ENCODE measurements at places on chromosomes 6 and 20.
A peak's percentile ranks its signal among the peaks of the same experiment; 100 is the strongest.

GRCh38 chr6:44037847-44038542 is 89.3 kb downstream of the MRPL14 start:
- DNase-seq, result no peak

GRCh38 chr6:395432-396125 is 4.0 kb downstream of the IRF4 start:
- no peak for DNase-seq

- no peak for DNase-seq
Measured at GRCh38 chr6:45156075-45156474, 172.1 kb upstream of the RUNX2 start.

DNA sequence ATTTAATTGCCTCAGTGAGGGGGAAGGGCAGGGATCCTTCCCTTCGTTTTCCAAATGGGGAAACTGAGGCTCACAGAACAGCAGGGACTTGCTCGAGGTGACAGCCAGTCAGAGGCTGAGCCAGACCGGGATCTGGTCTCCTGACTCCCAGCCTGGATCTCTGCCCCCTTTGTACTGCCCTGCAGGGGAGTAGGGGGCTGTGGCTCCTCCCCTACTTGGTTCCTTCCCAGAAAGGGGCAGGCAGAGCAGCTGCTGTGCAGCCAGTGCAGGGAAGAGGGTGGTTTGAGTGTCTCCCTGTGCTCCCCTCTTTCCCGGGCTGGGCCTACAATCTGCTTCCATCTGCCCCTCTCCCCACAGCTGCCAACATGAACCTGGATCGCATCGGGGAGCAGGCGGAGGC is 37.6 kb downstream of the UQCC2 start:
- DNase-seq, result no peak

DNA sequence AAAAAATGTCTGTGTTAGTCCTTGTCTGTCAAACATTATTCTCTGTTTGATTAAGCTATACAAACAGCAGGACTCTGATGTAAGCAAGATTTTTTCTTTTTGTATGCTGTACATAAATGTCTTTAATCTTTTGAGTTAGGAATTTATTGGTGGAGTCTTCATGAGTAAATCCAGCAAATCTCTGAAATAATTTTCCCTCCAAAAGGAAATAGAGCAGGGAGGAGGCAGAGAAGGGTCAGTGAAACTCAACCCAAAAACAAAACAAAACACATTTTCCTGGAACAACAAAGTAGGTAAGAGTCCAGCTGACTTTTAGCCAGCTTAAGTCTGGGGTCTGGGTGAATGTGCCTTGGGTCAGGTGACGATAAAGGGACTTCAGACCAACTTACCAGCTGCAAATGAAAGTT is 113.7 kb downstream of the FOXA2 start:
- no peak for DNase-seq

- DNase-seq, result no peak
Measured at GRCh38 chr6:105669232-105669631, 266.4 kb upstream of the PREP start.

DNA sequence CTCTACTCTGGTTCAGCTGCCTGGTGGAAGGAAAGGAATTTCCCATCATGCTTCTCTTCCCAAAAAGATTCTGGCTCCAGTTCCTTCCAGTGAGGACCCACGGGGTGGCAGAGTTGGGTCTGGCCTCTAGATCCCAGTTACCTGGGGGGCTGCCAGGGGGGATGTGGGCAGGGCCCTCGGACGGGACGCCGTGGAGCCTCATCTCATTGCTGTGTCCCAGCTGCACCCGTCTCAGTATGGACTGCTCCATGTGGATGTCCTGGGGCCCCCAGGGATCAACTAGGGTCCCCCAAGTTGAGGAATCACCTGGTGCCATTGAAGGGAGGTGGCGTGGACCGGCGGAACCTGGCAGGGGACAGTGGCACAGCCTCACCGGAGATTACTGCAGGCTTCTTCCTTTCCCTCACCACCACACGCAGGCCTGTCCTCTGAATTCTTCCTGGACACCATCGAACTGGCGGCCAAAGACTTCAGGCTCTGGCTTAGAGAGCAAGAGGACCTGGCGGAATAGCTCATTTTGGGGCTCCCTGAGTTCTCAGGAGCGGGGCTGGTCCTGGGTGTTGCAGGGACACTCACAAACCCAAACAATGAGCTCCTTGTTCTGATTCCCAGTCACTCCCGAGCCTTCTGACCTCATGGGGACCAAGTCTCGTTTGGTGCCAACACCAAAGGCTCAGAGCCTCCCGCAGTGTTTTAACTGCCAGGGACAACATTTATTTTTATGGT is 8.5 kb downstream of the ZBP1 start:
- no peak for DNase-seq

DNA sequence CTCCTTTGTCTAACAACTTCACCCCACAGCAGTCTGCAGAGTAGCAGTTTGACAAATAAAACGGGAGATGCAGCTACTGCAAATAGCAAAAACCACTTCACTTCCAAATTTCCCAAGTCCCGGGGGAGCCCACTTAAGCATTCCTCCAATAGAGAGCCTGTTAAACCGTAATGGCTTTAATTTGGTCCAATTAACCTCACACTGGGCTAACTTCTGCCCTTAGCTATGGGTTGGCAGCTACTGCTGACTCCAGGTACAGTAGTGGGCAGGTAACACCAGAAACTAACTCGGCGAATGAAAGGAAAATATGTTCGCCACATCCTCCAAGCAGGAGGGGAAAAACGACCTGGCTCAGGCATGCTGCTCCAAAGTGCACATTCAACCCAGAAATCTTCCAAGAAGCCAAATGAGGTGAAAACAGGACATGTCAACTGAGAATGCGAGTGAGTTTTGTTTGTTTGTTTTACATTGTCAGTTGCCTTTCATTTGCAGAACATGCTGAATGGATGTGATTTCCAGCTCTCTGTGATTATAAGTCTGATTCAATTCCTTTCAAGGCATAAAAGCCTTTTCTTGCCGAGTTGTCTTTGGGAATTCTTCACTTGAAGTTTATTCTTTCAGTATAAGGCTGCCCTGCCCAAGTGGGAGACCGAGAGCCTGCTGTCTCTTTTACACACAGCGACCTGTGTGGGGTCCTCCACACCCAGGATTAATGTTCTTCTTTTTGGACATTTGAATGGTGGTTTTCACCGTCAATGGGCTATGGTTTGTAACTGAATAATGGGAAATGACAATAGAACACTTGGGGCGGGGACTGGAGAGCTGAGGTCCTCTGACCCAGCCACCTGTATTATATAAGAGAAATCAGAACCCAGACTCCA is 117.3 kb upstream of the ARMC2 start:
- no peak for DNase-seq

GRCh38 chr6:79064635-79065034 is 13.4 kb downstream of the PHIP start:
- no peak for DNase-seq

DNA sequence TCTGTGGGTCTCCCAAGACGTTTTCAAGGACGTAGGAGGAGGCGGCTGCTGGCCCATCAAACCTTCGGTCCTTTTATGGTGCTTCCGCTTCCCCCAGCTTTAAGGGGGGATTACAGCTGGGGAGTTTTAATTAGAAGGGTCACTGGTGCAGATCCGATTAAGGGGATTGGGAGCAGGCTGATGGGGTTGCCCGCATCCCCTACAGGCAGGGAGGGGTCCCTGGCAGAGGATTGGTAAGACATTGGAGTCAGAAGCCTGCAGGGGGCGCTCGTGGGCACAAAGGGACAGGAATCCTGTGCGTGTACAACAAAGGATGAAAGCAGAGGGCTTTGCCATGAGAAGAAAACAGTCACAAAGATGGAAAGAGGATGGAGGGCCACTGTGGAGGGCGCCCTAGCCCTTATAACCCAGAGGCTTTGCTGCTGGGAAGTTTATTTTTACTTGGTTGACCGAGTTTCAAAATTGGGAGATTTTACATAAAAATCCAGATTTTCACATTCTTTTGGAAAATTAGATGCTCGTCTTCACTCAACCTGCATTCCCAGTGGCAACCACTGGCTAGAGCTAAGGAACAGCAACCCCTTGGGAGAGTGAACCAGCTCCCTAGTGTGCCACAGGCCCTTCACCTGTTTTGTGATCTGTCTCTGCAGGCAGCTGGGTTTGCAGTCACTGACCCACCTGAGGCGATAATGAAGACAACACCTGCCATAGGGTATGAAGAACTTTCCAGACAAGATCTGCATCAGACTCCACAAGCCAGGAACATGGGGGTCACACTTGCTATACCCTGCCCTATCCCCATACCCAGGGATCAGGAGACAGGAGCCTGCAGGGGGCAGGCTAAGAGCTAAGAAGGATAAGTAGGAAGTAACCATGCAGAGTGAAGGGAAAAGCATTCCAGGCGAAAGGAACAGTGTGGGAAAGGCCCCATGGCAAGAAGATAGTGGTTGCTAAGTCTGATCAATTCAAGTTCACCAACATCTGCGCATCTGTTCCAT is 97.7 kb downstream of the KCNB1 start:
- peak; percentile 52 for DNase-seq

GRCh38 chr6:150202934-150203333 is 60.1 kb downstream of the PPP1R14C start:
- no peak for DNase-seq

DNA sequence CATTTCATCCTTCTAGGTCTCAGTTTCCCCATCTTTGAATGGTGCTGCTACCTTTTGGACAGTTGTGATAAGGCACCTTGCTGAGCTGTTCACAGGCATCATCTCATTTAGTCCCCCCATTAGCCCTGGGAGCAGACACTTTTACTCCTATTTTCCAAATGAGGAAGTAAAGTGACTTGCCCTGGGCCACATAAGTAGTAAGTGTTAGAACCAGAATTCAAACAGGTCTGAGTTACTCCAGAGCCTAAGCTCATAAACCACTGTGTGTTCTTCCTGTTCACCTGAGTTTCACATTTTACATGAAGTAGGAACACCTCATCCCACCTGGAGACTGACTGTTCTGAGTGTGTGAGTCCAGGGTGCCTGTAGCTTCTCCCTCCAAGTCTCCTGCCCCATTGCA is 43.5 kb upstream of the EPB41L1 start:
- DNase-seq, result no peak

GRCh38 chr20:53592992-53593465 is 610 bp downstream of the ZNF217 start:
- DNase-seq, result peak; percentile 40

DNA sequence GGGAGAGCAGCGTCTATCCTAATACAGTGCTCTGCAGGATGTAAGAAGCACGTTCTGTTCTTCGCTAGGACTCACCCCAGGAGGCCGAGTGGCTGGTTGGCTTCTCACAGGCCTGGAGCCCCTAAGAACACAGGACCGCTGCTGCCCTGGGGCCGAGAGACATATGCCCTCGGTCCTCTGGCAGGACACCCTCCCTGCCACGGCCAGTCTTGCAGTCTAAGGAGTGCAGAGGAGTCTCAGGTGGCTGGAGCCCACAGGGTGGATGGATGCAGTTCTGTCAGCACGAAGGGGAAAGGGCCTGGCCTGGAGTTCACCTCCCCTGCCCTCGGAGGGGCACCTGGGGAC is 96.5 kb downstream of the SMOC2 start:
- DNase-seq, result no peak

- DNase-seq, result no peak
Measured at GRCh38 chr6:75926293-75927168, 145.9 kb downstream of the IMPG1 start.

GRCh38 chr6:161161889-161162624 is 111.8 kb downstream of the AGPAT4 start:
- DNase-seq, result peak; percentile 77

- DNase-seq, result no peak
Measured at GRCh38 chr6:119280668-119281067, 68.9 kb downstream of the MAN1A1 start.

DNA sequence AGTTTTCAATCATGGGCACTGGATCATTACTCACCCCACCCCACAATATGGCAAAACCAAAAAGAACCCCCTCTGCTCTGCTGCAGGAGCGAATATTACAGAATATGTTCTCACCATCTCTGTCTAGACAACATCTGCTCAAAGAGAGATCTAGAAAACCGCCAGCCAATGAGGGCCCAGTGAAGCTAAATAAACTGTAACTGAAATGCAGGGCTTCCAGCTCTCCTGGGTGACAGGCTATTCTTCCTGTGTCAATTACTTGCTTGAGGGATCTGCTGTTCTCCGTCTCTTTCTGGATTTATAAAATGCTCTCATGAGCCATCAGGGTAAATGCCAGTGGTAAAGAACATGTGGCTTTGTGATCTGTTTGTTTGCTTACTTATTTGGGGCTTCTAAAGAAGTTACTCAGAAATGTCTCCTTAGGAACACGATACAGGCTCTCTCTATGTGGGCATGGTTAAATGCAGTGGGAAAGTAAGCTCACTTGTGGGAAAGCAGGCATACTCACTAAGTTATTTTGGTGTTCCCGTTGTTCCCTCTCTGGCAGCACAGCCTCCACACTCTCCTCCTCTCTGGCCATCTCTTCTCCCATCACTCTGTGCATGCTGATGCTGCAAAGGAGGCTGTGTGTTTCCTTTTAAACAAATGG is 44.8 kb downstream of the TTI1 start:
- no peak for DNase-seq

GRCh38 chr6:37812841-37813240 is 6.7 kb upstream of the ZFAND3 start:
- DNase-seq, result no peak

DNA sequence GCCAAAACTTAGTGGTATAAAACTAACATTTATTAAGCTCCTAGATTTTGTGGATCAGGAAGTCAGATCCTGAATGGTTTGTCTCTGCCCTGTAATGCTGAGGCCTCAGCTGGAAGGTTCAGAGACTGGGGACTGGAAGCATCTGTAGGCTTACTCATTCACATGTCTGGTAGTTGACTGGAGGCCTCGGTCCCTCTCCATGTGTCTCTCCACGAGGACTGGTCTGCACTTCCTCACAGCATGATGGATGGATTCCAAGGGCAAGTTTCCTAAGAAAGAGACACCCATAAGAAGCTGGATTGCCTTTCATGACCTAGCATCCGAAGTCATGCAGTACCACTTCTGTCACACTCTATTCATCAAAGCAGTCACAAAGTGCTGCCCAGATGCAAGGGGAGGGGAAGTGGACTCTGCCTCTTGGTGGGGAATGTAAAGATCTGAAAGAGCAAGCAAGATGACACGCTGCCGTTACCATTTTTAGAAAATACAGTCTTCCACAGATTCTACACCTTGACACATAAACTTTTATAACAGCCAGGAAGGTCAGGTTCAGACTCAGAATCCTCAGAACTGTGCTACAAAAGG is 17.2 kb upstream of the MDGA1 start:
- peak; percentile 74 for DNase-seq

GRCh38 chr6:163077134-163077533 is 337.4 kb upstream of the QKI start:
- DNase-seq, result no peak

DNA sequence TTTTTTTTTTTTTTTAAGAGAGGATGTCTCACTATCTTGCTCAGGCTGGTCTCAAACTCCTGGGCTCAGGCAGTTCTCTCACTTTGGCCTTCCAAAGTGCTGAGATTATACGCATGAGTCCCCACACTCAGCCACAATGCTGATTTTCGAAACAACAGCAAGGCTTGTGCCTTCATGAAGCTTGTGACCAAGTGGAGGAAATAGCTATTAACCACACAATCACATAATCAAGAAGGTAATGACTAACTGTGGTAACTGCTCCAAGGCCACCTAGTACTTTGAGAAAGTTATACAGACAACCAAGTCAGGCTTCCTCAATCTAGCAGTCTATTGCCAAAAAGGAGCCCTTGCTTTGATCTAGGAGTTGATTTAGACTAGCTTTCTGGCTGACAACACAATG is 46.3 kb downstream of the SOD2 start:
- peak; percentile 29 for DNase-seq

- DNase-seq, result peak; percentile 12
Measured at GRCh38 chr20:23161968-23162696, 76.0 kb upstream of the CD93 start.
